ENCODE measurements at places on chromosomes 4 and X.

DNA sequence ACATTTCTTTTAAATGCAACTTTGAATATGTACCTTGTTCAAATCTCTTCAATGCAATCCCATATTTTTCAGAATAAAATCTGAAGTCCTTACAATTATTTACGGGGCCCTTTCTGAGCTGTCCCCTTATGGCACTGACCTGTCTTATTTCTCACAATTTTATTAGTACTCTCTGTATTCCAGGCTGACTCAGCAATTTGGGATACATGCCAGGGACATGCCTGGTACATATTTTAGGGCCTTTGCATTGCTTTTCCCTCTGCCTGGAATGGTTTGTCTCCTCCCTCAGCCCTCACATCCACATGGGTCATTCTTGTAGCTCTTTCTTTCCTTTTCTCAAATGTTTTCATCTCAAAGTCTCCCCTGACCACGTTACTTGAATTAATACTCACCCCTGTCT lies 172.2 kb upstream of the TECRL start:
- no peak for DNase-seq

DNA sequence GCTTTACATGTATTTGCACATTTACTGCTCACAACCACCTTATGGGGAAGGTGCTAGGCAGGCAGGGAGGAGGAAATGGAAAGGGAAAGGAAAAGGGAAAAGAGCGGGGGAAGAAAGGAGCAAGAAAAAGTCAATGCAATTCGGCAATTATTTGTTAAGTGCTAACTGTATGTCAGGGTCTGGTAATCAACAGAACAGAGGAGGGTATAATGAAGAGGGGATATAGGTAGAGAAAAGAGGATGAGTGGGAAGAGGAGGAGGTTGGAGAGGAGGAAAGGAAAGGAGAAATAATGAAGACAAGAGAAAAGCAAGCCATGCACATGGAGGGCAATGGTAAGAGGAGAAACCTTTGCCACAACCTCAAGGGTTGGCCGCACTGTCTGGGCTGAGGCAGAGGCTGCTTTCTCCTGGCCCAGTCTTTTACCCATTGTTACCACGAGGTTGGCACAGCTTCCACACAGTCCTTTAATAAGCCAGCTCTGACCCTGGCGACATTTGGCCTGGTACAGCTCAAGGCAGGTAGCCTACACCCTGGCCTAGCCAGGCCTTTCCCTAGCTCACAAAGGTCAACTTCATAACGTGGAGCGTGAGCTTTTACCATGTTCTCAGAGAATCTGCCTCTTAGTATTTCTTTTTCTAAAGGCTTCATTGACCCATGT lies 836 bp downstream of the BTK start:
- DNase-seq = no peak

- no peak for DNase-seq
These were observed 110.3 kb upstream of the VCX3A start for GRCh38 chrX:6645216-6645615.

DNA sequence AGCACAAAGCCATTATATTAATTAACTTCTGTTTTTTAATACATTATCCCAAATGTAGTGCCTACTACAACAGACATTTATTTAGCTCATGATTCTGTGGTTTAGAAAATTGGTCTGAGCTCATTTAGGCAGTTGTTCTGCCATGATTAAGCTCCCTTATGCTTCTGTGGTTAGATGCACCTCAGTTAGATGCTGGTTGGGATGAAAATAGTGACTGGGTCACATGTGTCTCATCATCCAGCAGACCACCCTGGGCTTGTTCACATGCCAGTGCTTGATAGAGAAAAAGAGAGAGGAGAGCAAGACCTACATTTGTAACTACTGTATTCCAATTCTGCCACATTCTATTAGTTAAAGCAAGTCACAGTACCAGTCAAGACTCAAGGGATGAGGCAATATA lies 376.4 kb upstream of the GNPDA2 start:
- no peak for DNase-seq

GRCh38 chrX:24369816-24370215 lies 9.4 kb downstream of the SUPT20HL1 start:
- DNase-seq = no peak

DNA sequence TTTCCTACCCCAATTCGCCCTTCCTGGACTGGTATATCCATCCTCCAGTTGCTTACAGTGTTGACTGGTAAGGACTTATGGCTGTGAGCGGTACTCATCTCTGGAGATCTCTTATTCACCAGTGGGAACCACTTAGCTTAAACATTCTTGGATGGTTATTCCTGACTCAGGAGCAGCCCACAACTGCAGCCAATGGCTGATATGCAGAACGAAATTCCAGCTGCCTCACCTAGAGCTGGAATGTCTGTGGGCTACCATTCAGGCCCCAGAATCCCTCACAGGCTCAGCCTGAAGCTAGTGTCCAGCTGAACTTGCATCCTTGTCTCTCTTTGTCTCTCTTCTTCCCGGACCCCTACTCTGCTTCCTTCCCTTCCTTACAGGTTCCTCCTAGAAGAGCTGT lies 138.9 kb upstream of the SMIM31 start:
- no peak for DNase-seq

DNA sequence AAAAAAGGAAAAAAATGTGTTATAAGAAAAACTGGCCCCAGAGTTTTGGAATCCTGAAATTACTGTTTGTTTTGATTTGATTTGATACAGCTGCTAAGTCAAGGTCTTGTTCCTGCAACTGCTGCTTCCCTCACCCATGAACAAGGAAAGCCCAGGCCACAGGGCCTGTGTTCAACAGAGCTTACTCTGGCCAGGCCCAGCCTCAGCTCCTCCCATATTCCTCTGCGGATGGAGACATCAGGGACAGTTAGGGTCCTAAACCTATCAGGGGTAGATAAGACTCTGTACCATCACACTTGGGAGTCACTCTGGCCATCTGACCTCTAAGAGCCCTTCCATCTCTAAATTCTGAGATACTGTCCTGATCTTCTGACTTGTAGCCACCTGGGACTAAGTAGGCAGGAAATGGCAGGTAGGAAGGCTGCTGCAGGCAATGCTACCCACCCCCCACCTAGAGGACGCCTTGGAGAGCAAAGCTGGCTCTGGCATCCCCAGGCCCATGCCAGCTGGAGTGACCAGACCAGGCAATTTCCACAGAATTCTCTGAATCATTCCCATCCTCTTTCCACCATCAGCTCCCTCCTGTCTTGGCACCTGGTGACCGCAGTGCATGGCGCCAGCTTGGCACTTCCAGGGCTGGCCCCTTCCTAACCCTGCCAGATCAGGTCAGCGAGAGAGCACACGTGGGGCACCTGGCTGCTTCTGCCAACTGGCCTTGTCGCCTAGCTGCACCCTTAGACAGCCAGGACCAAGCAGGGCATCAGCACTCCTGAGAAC lies 58.0 kb upstream of the TMEM33 start:
- no peak for DNase-seq

GRCh38 chr4:121100093-121100775 lies 27.9 kb upstream of the NDNF start:
- DNase-seq = no peak

DNA sequence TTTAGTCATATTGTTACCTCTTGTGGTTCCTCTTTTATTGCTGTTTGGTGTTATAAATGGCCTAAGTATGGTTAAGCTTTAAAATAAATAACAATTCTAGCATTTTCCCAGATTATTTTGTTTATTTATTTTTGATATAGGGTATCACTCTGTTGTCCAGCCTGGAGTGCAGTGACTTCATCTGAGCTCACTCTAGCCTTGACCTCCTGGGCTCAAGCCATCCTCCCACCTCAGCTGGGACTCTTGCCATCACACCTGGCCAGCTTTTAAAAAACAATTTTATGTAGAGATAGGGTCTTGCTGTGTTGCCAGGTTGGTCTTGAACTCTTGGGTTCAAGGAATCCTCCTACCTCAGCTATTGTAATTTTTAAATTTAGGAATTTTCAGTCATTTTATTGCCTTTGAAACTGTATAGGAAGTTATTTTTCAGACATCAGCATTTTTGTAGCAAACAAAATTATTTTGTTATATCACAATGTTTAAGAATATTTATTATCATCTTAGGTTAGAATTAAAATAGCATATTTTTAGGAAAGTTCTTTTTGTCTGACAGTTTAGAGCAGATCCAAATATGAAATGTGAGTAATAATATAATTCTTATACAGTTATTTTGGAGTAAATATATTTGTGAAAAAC lies 66.3 kb upstream of the RHOH start:
- no peak for DNase-seq

GRCh38 chr4:2689114-2689513 lies 67.0 kb downstream of the TNIP2 start:
- no peak for DNase-seq

GRCh38 chr4:70306076-70306475 lies 28.7 kb upstream of the CABS1 start:
- no peak for DNase-seq

All from omental fat pad (tissue), 4 donors.